ENCODE measurements at places on chromosomes 16 and 17. TPM values are rescaled to one million over a fixed set of nuclear protein-coding genes. Genes with fewer than 3 reads are reported as not detected.

GRCh38 chr17:8133941-8134340 is 10.0 kb upstream of the HES7 start:
- DNase-seq, result no peak

DNA sequence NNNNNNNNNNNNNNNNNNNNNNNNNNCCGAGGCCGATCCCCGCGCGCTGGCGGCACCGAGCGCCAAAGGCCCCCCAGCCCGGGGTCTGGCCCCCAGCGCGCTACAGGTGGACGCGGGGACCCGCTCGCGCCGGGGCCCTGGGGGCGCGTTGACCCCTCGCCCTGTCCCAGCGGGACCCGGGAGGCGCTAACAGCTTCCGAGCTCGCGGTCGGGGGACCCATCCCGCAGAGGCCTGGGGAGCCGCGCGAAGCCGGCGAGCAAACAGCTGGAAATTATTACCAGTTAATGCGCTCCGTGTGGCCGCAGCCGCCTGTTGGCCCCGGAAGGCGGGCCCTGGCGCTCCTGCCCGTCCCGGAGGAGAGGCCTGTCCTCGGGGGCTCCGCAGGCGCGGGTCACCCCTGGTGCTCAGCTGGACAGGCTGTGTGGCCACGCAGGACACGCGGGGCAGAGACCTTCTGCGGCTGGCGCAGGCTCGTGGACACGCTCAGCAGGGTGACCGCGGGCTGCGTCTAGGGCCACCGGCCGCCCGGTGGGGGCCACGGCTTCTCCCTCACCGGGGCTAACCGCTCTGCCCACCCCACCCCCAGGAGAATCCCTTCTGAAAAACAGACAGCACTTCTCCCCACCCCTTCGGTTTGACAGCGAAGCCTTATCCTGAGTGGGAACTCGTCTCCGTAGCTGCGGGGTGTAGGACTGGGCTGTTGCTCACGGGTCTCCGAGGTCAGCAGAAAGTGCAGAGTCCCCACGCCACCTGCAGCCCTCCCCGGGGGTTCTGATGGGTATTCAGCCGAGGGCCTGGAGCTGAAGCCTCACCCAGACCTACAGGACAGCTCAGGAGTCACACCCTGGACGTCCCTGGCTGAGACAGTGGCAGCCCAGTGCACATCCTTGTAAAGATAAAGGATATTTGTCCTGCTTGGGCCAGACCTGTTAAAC is 138.7 kb upstream of the RPH3AL start:
- peak; percentile 49 for DNase-seq

DNA sequence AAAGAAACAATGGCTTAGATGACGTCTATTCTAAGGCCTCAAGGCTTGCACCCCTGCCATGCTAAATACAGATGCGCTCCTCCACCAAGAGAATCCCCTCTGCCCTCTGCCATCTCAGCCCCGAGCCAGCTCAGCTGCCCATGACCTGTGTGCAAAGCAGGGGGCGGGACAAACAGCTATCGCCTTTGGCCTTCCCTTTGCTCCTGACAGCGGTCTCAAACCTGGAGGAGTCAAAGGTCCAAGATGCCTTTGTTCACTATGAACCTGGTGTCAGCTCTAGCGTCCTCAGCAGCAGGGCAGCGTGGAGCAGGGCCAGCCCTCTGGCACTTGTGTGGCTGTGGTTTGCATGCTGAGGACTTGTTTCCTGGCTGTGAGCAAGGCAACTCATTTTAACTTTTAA is 12.3 kb downstream of the SLX4 start:
- no peak for DNase-seq

DNA sequence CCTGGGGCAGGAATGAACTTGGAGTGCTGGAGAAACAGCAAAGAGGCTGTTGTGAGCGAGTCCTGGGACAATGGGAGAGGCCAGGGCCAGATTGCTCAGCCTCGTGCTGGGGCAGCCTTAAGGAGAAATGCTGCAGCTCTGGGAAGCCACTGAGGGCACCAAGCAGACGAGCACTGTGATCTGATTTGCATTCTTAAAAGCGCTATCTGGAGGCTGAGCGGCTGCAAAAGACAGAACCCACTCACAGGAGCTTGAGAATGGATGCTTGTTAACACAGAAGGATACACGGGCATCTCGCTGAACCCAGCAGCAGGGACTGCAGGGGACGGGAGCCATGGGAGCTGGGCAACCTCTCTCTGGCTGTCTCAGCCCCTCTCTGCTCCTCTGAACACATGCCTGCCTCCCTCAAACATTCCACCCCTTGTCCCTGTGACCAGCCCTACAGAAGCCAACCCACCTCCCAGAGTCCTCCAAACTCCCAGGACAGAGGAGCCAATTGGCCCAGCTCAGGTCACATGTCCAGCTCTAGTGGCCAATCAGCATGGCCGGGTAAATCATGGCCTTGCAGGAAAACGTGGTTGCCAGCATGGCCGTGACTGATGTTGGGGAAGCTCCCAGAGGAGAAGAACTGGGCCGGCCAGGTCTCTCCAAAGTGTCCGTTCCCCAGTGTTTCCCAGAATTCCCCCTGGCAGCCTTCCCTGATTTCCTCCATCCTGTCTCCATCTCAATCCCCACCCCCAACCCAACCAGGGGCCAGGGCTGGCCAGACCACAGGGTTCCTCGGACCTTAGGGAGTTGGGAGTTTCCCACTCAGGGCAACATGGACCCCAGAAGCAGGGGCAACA is 60.3 kb downstream of the GSG1L start:
- DNase-seq, result no peak

- DNase-seq, result no peak
Measured at GRCh38 chr16:58148099-58148498, 18.9 kb upstream of the CFAP20 start.

GRCh38 chr16:65126845-65127624 is 5.2 kb upstream of the CDH11 start:
- DNase-seq, result no peak

DNA sequence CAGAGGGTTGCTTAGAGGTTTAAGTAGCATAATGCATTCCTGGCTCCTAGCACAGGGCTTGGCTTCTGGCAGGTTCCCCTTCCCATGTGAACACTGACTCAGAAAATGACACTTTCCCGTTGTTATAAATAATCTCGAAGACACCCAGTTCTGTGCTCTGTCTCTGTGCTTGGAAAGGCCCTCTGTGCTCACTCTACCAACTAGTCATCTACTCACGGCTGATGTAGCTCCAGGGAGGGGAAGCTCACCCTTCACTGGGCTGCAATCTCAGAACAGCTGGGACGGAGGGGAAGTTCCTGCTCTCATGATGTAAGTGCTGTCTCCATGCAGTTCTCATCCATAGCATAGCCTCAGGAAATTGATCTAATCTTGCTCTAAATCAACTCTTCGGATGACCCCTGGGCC is 230.5 kb upstream of the ASIC2 start:
- DNase-seq, result no peak

DNA sequence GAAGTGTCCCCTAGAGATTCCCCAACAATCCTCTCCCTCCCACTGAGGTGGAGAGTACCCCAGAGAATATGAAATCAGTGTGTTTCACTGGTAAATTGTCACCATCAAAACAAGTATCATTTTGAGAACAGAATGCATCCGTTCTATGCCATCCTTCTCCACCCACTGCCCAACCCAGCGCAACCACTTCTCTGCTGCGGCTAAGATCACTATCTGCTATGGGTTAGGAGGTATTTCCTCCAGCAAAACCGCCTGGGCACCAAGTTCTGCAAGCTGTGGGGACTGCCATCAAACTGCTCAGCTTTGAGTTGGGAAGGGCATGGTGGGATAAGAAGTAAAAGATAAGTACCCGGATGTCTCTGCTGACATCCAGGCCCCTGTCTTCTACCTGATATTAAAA is 24.4 kb downstream of the CNTNAP1 start:
- no peak for DNase-seq

GRCh38 chr16:2663553-2664546 is 18.5 kb upstream of the KCTD5 start:
- no peak for DNase-seq

GRCh38 chr16:30985401-30986128 is 558 bp downstream of the HSD3B7 start:
- DNase-seq, result no peak

- no peak for DNase-seq
Measured at GRCh38 chr17:50697062-50697461, 10.7 kb downstream of the ANKRD40 start.

GRCh38 chr17:82236142-82236971 is 7.5 kb downstream of the SLC16A3 start:
- peak; percentile 68 for DNase-seq

DNA sequence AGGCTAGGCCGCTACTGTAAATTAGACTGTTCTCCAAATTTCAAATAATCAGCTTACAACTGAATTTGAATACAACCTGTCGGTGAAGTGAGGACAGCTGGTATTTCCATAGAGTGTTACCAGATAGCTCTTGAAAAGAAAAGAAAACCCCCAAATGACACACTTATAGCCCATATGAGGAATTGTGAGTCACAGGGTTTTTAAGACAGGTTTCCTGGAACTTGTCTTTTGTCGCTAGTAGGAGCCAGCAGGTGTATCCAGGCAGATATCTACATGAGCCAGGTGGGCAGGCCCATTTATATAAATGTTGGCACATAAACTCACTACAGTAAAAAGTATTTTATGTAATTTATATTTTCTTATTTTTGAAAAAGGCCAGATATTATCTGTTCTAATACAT is 24.0 kb downstream of the TNRC6A start:
- no peak for DNase-seq

DNA sequence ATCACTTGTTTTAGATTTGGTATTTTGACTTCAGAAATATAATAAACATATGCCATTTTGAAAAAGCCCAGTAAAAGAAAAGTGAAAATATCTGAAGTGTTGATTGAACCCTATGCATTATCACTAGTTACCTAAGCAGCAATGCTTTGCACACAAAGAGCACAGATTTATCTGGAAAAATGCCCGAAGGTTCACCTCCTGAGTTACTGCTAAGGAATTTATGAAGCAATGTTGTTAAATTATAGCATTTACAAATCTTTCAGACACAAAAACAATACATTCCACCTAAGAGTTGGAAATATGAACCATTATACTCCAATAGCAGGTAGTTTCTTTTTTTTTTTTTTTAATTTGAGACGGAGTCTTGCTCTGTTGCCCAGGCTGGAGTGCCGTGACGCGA is 38.9 kb upstream of the GHDC start:
- DNase-seq, result no peak

DNA sequence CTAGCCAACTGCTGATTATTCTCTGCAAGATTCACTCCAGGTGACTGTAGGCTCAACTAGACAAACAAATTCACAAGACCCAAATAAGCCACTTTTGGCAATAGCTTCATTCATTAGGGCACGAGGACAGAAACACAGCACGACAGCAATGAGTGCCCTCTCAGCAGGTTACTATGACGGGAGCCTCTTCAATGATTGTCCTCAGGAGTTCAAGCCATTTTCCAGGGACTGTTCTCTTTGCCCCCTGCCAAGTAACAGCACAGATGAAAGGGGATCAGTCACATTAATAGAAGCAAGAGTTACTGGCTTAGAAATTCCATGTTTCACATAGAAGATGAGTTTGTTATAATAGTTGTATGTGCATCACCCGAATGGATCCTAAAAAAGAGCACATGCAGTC is 712.2 kb downstream of the CDH8 start:
- DNase-seq, result no peak

DNA sequence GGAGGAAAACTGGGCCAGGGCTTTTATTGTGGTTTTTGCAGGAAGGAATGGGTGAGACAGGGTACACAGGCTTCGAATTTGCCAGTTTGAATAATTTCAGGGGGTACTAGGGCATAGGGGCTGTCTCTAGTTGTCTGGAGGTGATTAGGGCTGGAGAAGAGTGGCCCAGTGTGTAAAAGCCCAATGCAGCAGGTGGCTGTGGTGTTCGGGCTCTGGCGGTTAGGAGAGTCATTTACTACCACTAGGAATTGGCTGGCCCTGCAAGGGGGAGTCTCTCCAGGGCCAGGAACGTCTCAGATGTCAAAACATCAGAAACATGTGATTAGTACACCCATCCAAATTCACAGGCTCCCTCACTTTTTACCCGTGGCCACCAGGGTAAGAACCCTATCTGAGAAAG is 50.3 kb downstream of the GINS3 start:
- DNase-seq, result no peak

- DNase-seq, result no peak
Measured at GRCh38 chr16:4360538-4361021, 9.5 kb upstream of the PAM16 start.

DNA sequence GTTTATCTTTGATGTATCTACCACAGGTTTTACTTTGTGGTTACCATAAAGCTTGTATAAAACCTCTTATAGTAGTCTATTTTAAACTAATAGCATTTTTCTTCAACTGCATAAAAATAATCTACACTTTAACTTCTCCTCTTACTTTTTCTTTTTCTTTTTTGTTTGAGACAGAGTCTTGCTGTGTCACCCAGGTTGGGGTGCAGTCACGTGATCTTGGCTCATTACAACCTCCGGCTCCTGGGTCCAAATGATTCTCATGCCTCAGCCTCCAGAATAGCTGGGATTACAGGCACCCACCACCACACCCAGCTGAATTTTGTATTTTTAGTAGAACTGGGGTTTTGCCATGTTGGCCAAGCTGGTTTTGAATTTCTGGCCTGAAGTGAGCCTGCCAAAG is 53.4 kb upstream of the ZKSCAN2 start:
- DNase-seq, result no peak

- DNase-seq, result no peak
Measured at GRCh38 chr16:194516-194915, 14.3 kb downstream of the HBQ1 start.

DNA sequence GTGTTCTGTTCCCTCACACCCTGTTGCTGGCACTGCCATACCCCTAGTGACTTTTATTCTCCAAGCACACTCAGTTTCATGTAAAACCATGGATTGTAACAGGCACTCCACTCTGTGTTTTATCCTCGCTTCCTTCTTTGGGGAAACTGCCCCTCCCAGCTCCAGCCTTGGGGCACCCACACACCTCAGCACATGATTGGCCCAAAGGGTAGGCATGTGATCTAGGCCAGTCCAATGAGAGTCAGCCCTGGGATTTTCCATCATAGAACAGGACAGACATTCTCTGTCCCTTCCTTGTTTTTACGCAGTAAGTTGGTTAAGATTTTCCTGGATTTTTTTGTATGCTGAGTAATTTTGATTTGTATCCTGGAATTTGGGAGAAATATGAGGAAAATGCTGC is 115.4 kb downstream of the C16orf95 start:
- no peak for DNase-seq

DNA sequence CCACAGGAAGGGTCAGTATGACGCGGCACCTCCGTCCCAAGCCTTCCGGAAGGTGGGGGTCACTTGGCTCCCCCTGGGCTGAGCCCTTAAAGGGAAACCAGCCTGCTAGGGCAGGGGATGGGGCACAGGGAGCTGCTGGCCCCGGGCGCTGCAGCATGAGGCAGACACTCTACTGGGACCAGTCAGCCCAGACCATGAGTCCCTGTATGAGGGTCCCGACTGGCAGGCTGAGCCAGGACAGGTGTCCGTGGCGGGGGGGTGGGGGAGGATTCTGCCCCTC is 43.4 kb upstream of the ZC3H18 start:
- DNase-seq, result no peak

The CAMKK1 gene
- 4.0 TPM for total RNA-seq

The ABCC6 gene
- 0.77 TPM for total RNA-seq

The OTOP3 gene
- not detected for total RNA-seq

The KRTAP4-9 gene
- total RNA-seq, result not detected

The GNGT2 gene
- not detected for total RNA-seq

The HOXB2 gene
- 60.9 TPM for total RNA-seq

The HOXB1 gene
- total RNA-seq, result 2.7 TPM

The CSNK2A2 gene
- total RNA-seq, result 118 TPM

The SCN4A gene
- 1.9 TPM for total RNA-seq

Measured in neural crest cell (in vitro differentiated cells).